ENCODE measurements at places on chromosomes 7 and 10.
A peak's percentile ranks its signal among the peaks of the same experiment; 100 is the strongest.

- no peak for DNase-seq
Observed at GRCh38 chr10:4267086-4267773, 482.2 kb upstream of the KLF6 start.

- no peak for DNase-seq
Observed at GRCh38 chr10:112986544-112987190, 36.6 kb downstream of the TCF7L2 start.

- no peak for DNase-seq
Observed at GRCh38 chr7:96441436-96442084, 119.7 kb upstream of the SLC25A13 start.

GRCh38 chr7:151756076-151756731, 120.7 kb downstream of the PRKAG2 start:
- DNase-seq = peak; percentile 36

GRCh38 chr10:79387466-79387973, 40.3 kb downstream of the PPIF start:
- no peak for DNase-seq

- no peak for DNase-seq
Observed at GRCh38 chr10:112365014-112365432, 8.9 kb upstream of the ACSL5 start.

DNA sequence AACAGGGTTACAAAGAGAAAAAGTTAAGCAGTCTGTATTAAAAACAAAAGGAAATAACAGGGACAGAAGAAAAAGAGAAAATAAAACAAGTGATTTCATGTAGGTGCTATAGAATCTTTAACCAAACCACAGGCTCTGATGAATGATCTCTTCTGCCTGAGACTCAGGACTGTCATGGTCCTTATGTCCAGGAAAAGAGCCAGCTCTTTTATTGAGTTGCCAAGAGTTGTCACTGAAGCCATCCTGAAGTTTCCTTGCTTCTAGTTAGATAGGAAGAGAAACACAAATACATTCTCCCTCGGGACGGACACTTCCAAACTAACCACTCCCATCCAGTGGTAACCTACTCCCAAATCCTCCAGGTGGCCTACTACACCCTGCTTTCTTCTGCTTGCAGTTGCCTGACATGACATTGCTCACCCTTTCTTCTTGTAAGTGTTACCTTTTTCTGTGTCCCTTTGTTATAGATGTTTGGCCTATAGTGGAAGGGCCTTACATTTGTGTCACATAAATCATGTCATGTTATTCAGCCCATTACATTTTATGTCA, 346.7 kb downstream of the NRG3 start:
- DNase-seq = no peak

DNA sequence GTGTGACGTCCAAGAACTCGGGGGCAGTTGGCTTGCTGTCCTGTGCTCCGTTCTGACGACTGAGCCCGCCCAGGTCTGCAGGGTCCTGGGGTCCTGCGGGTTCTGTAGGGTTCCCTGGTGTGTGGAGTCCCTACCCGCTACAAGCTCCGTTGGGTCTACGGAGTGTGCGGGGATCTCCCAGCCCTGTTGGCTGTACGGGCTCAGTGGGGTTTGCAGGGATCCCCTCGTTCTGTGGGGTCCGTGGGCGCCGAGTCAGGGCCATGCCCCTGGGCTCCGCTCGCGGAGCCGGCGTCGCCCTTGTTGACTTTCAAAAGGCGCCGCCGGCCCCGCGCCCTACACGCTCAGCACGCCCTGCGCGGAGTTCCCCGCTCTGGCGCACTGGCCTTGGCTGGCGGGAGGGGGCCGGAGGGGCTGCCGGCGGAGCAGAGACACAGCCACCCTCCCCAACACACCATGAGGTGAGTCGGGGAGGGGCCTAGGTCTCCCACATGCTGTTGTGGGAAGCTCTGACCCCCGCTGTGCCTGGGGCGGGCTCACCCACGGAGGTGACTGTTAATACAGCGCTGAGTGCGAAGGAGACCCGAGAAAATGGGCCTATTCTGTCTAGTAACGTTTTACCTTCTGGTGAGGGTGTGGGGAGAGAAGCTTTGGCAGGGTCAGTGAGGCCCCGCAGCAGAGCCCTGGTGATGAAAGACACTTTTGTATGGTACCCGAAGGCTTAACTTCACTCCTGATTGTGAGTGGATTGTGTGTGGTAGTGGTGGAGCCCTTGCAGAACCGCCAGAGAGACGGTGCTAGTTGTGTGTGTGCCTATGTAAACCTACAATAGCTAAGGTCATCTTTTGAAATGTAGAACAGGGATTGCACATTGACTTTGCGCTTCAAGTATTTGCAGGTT, 8.1 kb downstream of the TASOR2 start:
- peak; percentile 13 for DNase-seq

DNA sequence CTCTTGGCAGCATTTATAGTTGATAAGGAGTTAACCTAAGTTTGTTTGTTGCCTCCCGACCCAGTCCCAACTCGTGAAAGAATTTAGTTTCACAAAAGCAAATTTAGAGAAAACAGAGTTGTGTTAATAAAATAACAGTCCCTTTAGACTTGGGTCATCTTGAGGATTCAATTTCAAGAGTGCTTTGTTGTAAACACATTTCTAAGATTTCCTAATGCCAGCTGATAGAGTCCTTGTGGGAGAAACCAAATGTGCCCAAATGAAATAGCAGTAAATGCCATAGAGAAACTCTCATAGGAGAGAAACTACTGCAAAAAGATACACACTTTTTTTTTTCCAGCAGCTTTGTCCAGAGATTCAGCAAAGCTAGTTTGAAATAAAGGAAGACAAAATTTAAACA, 211.3 kb upstream of the BMPER start:
- no peak for DNase-seq

DNA sequence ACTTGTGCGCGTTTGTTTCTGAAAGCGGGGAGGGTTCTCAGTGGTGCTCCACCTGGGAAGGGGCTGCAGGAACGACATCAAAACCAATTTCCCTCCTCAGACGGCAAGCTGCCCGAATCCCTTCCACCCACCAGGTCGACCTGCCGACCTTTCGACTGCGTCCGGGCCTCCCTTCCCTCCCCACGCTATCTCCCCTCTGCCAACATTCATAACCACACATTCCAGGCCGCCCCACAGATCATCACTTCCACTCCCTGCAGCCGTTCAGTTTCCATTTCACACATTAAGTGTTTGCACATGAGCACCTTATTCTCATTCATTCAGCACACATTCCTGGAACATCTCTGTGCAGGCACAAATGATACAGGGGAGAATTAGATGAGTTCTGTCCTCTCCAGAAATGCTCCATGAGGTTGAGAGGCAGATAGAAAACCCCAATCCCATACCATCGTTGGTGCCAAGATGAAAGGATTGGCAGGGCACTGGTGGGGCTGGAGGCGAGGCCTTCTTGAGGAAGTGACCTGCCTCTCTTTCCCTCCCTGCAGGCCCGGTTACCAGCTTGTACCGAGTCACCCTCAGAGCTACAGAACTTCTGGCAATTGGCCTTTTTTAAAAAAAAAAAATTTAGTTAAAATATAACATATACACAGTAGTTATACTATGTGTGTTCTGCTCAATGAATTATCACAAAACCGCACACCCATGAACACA, 70.0 kb downstream of the MINDY4 start:
- DNase-seq = no peak

- DNase-seq = no peak
Observed at GRCh38 chr7:83648464-83649241, at the start of gene SEMA3E. SEMA3E (minus strand) TSS chr7:83649139.

GRCh38 chr10:16996530-16996964, 133.1 kb downstream of the CUBN start:
- DNase-seq = no peak

DNA sequence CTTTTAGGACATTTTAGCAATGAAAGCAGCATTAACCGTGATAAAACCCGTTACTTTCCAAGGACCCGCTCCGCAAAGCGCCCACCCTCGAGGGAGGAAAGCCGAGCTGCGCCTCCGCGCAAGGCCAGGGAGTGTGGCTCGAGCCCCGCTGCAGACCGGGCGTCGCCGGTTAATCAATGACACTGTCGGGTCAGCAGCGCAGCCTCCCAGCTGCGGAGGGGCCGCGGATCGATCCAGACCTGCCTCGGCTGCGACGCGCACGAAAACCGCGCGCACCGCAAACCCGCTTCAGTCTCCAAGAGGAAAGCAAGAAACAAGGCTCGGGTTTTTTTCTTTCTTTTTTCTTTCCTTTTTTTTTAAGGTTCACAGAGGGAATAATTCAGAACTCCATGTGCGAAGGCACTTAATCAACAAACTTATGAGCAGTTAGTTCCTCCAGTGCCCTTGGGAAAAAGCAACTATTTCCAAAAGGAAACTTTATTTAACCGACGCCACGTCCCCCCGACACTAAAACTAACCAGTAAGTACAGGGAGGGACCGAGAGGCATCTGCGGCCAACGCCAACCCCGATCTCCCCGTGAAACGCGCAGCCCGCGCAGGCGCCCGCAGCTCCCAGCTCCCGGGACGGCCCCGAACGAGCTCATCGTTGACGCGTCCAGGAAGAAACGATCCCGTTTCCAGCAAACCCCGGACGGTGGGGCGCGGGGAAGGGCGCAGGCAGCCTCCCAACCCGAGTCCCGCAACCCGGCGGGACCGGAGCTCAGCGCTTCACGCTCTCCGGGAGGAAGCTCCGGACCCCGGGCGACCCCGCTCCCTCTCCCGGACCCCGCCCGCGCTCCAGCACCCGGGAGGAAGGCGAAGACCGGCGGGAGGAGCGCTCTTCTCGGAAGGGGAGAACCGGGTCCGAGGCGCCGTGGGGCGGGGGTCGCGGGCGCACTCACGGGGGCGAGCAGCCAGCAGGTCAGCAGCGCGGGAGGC, 598 bp downstream of the VIPR2 start:
- DNase-seq = no peak

DNA sequence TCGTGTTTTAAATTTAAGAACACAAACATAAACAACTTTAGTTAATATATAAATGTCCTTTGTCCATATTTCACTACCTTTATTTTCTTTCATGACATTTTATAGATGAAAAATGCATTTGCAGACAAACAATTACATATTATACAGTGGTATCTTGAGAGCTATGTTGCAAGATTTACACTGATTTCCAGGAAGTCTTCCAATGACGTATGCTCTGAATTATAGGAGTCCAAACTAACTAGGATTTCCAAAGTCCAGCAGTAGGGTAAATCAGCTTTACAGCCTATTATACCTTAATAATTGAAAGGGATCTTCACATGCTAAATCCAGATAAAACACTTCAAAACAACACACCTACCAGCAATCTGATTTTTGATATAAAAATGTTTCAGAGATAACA, 69.4 kb downstream of the HYCC1 start:
- DNase-seq = no peak

DNA sequence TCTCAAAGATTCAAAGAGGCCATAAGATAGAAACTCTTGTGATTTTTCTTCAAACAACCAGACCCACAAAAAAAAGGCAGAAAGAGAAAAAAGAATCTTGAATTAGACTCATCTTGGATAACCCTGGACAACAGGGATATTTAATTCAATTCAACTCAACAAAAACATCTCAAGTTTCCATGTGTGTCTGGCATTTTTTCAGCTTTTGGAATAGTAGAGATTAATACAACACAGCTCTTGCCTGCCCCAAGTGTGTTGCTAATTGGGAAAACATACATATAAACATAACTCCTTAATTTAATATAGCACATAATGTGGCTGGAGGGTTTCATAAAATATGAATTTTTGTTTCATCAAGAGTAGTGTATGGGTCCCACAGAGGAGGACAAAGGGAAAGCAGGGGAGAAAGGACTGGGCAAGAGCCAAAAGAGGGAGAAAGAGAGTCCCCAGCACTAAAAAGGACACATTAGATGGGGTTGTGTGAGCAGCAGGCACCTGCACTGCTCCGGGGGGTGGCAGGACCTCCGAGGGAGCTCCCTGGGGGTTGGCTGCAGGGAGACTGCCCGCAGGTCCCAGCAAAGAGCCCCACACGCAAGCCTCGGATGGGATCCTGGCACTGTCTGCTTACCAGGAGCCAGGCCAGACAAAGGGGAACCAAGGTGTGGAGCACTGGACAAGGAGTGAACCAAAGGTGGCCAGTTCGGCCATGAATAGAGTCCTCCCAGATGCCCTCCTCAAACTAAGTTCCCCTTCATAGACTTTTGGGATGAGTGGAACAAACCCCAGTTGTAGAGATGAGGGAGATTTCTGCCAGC, 65.6 kb upstream of the TMEM72 start:
- DNase-seq = no peak

GRCh38 chr10:34166823-34167222, 648.3 kb downstream of the PARD3 start:
- DNase-seq = no peak

DNA sequence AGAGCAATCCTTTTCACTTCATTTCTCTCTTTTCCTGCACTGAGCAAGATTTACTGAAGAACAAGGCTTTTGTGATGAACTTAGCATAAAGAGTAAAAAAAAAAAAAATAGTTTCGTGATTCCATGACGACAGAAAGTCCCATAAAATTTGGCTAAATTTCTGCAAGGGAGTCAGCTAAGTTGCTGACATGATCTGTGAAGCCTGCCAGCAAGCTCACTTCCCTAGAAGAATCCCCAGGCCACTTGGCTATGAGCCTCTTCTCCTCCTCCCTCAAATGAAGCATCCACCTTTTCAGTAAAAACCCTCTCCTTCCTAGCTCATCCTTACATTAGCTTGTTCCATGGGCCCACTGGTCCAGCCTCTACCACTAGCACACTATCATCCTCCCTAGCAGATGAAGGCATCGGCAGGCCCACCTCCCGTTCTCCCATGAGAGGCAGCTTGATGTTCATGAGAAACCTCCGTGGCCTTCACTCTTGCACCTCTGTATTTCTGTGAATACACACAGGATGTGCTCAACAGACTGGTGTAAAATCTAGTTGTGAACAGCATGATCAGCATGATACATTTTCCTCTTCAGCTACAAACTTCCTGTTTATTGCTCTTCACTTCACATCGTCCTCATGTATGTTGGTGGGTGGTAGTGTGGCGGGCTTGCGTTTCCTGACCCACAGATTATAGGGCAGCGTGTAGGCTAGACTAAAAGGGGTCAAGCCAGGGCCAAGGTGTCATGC, 30.9 kb downstream of the GIMAP8 start:
- no peak for DNase-seq

DNA sequence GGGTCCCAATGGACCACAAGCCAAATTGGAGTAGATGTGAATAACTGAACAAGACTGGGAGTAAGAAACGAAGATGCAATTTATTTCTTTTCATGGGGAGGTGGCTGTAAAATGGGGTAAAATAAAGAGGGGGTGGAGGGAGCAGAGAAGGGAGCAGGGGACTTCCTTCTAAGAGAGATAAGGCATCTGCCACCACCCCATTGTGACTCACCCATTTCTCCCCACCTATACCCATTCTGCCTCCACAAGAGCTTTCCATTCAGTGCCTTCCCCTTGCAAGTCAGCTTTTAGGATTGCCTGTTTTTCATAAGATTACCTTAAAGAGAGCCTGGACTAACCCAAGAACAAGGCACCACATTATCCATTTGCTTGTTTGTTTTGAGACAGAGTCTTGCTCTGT, 87.1 kb upstream of the PAX2 start:
- DNase-seq = no peak

DNA sequence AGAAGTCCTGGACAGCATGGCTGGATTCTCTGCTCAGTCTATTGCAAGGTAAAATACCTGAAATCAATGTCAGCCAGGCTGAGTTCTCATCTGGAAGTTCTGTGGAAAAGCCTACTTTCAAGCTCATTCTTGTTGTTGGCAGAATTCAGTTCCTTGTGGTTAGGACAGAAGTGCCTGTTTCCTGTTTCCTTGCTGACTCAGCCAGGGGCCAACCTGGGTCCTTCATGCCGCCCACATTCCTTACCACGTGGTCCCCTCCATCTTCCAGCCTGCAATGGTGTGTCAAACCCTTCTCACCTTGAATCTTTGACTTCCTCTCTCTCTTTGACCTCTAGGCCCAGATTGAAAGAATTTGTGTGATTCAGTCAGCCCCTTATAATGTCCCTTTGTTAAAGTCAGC, 197.1 kb upstream of the STK17A start:
- DNase-seq = no peak

Measured in stimulated activated CD8-positive, alpha-beta memory T cell treated with anti-CD3 and anti-CD28 coated beads, Interleukin-15, amount 100 ng/mL, for 1 hour (primary cell).